ENCODE measurements at places on chromosomes 6 and 20. TPM values are rescaled to one million over a fixed set of nuclear protein-coding genes. Genes with fewer than 3 reads are reported as not detected.

GRCh38 chr6:52243282-52243893 lies 912 bp downstream of the IL17F start:
- DNase-seq: no peak
- no peak overlapping the region for H3K4me3 ChIP-seq
- no peak overlapping the region for H3K27ac ChIP-seq
- H3K4me1 ChIP-seq: no peaks in the 10 kb centered on the region
- no peaks in the 10 kb centered on the region for H3K27me3 ChIP-seq
- H3K36me3 ChIP-seq: no peaks in the 10 kb centered on the region

- H3K27me3 ChIP-seq: no peaks in the 10 kb centered on the region
- no peaks in the 10 kb centered on the region for H3K4me1 ChIP-seq
- no peaks in the 10 kb centered on the region for H3K36me3 ChIP-seq
- no peak overlapping the region for H3K4me3 ChIP-seq
- DNase-seq: no peak
Measured at GRCh38 chr6:8006208-8006607, 58.0 kb downstream of the BLOC1S5 start.

DNA sequence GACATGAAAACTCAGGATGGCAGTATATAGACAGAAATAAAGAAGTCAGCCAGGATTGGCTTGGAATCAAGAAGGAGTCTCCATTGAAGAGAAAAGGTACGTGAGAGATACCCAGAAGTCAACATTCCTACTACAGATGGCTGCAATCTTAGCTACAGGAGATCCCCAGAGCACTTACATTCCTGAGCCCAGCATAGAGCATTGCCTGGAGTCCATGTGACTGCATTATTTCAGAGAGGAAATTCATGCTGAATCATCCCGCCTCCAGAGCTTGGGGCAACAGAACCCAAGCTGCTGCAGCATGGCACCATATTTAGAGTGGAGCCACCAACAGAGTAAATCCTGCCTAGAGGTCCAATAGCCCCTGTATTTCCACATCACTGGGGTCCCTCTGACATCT lies 125.0 kb upstream of the GRIK2 start:
- no peaks in the 10 kb centered on the region for H3K4me1 ChIP-seq
- no peak for DNase-seq
- H3K27me3 ChIP-seq: no peaks in the 10 kb centered on the region
- no peak overlapping the region for H3K4me3 ChIP-seq
- no peak overlapping the region for H3K27ac ChIP-seq

DNA sequence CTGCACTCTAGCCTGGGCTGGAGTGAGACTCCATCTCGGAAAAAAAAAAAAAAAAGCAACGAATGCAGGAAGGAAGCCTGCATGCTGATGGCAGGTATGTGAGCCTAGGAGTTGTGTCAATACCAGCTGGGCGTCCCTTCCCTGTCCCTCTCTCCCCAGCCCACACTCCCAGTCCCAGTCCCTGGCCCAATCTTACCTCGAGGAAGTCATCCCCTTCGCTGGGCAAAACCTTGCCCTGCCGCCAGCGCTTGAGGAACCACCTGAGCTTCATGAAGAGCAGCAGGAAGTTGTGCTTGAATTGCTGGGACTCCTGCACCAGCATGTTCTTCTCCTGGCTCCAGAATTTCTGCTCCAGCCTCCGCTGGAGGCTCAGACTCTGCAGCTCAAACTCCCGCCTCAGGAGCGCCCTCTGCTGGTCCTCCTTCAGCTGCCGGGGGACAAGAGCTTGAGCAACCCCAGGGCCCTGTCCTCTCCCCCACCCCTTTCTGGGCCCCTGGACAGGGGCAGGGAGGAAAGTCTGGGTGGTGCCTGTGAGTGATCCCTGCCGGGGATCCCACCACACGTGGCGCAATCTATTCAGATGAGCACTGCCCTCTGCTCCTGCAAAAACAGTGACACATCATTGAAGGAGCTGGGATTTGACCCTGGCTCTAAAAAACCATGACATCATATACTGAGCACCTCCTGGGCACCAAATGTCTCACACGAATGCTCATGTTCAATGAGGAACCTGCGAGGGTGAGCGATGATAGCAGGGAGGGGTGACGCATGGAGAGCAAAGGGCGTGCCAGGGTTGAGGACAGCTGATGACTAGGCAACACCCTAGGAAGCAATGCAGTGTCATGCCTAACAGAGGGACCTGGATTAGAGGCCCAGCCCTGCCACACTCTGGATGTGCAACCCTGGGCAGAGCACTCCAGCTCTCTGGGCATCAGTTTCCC lies 35.0 kb upstream of the DSN1 start:
- H3K4me3 ChIP-seq: no peak overlapping the region
- no peaks in the 10 kb centered on the region for H3K27me3 ChIP-seq
- DNase-seq: peak; percentile 60
- H3K27ac ChIP-seq: no peak overlapping the region
- no peaks in the 10 kb centered on the region for H3K4me1 ChIP-seq
- no peaks in the 10 kb centered on the region for H3K36me3 ChIP-seq

DNA sequence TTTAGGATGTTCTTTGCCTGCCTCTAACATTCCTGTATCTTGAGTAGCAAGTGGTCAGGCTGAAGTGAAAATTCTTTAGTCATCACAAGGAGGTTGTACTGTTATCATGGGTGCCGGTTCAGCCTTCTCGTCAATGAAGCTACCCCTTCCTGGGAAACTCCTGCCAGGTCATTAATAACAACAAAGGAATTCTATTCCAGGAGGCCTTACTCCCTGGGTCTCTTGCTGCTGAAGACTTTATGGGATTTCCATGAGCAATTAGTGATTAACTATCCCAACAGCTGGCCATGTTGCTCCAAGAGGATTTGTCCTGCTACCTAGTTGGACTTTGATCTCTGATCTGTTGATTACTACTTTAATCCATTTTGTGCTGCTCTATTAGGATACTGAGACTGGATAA lies 62.7 kb upstream of the ELOVL5 start:
- DNase-seq: no peak
- no peaks in the 10 kb centered on the region for H3K4me1 ChIP-seq
- no peak overlapping the region for H3K4me3 ChIP-seq
- H3K27ac ChIP-seq: no peak overlapping the region
- H3K27me3 ChIP-seq: no peaks in the 10 kb centered on the region

The RAET1L gene
- total RNA-seq: not detected

The OR2J3 gene
- not detected for total RNA-seq

The BIRC7 gene
- not detected for total RNA-seq

Data from ovary (tissue), 10 donors.